ENCODE measurements at places on chromosomes 5 and 9.
A peak's percentile ranks its signal among the peaks of the same experiment; 100 is the strongest.

GRCh38 chr9:109689701-109690100 lies 90.3 kb upstream of the PALM2AKAP2 start:
- no peak for DNase-seq

GRCh38 chr5:107100121-107100520 lies 570.6 kb downstream of the EFNA5 start:
- no peak for DNase-seq

- DNase-seq = no peak
Measured at GRCh38 chr5:31657315-31657979, 18.5 kb downstream of the PDZD2 start.

- DNase-seq = peak; percentile 0
Measured at GRCh38 chr5:37207802-37208201, 41.4 kb downstream of the CPLANE1 start.

- no peak for DNase-seq
Measured at GRCh38 chr9:128314697-128315096, 7.5 kb downstream of the TRUB2 start.

- DNase-seq = no peak
Measured at GRCh38 chr5:26945901-26946300, 92.5 kb downstream of the CDH9 start.

DNA sequence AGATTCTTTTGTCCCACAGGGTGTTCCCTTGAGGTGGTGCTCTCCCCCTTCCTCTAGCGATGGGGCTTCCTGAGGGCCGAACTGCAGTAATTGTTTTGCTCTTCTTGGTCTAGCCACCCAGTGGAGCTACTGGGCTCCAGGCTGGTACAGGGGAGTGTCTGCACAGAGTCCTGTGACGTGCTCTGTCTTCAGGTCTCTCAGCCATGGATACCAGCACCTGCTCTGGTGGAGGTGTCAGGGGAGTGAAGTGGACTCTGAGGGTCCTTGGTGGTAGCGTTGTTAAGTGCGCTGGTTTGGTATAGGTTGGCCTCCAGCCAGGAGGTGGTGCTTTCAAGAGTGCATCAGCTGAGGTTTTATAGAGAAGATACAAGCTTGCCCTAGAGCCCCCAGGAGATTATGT lies 20.4 kb upstream of the CEP72 start:
- no peak for DNase-seq

DNA sequence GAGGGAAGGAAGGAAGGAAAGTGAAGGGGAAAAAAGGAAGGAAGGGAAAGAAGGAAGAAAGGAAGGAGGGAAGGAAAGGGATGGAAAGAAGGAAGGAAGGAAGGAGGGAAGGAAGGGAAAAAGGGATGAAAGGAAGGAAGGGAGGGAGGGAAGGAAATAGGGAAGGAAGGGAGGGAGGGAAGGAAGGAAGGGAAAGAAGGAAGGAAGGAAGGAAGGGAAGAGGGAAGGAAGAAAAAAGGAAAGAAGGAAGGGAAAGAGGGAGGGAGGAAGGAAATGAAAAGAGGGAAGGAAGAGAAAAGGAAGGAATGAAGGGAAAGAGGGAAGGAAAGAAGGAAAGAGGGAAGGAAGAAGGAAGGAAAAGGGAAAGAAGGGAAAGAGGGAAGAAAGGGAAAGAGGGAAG lies 136.9 kb downstream of the BARX1 start:
- DNase-seq = no peak

Data from C1 segment of cervical spinal cord (tissue), 14 donors.